ENCODE measurements at places on chromosomes 7 and 10.

- DNase-seq = no peak
Observed at GRCh38 chr7:66255534-66256100, 50.5 kb downstream of the TPST1 start.

- peak; percentile 51 for DNase-seq
Observed at GRCh38 chr10:110504111-110504735, 6.5 kb downstream of the DUSP5 start.

DNA sequence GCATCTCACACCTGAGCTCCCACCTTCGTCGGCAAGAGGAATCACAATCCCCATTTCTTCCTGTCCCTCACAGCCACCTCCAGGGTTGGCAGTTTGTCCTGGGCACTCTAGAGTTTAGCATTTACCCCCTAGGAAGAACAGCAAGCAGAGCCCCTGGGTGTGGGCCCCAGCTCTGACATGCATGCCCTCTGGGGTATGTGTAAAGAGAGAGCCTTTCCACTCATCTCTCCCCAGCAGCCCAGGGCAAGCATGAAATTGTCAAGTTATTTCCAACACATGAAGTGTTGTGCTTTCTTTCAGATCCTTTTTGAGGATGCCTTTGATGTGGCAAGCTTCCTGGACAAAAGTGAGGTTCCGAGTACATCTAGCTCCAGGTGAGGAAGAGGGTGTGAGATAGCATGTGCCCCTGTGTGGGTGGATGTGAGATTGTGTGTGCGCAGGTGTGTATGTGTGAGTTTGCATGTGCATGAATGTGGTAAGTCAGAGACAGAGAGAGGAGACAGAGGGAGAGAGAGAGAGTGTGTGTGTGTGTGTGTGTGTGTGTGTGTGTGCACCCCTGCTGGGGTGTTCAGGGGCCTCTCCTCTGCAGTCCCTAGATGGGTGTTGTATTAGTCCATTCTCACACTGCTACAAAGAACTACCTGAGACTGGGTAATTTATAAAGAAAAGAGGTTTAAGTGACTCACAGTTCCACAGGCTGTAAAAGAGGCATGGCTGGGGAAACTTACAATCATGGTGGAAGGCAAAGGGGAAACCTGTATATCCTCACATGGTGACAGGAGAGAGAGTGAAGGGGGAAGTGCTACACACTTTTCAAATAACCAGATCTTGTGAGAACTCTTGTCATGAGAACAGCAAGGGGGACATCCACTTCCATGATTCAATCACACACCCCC, 18.1 kb downstream of the STRA8 start:
- DNase-seq = no peak

DNA sequence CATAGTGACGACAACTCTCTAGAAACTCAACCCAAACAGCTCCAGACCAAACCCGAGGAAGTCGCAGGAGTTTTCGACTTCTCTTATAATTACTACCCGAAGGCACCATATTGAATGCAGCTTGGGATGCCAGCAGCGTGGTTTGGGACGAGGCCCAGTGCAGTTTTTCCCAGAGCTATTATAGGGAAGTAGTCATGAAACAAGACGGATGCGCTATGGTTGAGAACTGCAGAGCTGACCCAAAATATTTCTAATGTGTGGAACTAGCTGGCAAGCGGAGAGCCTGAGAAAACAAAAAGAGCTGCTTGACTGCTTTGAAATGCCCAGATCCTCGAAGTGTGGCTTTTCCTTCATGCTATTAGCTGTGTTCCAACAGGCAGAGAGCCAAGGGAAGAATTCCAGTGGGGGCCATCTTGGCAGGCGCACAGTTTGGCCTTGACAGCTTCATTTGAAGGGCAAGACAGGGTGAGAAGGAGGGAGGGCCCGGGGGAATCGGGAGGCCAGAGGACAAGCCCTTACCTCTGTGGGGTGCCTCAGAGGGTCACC, 122.7 kb downstream of the CUL2 start:
- DNase-seq = no peak

DNA sequence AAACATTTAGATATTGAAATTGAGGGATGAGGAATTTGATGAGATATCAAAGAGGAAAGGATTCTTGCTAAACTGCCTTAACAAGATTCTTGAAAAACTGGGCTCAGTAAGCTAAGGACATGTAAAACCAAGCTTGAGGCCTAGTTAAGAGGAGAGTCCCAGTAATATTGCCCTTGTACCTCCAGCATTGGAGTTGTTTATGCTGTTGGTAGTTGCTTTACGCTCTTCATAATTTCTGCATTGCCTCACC, 156.1 kb upstream of the TRIM24 start:
- no peak for DNase-seq

- DNase-seq = no peak
Observed at GRCh38 chr7:115782696-115783490, 247.7 kb downstream of the TFEC start.
